ENCODE measurements at places on chromosomes 1 and 21.

GRCh38 chr1:67457247-67457646 lies 27.0 kb upstream of the SERBP1 start:
- no peak for DNase-seq

GRCh38 chr1:145747398-145748247 lies 28.3 kb downstream of the CD160 start:
- no peak for DNase-seq

GRCh38 chr1:215132156-215132555 lies 49.6 kb downstream of the KCNK2 start:
- no peak for DNase-seq

GRCh38 chr1:212699625-212700222 lies at the start of gene BATF3:
TSS of gene BATF3 (minus strand) at chr1:212699840. CDS start at chr1:212699762, 78 bp downstream.
- no peak for DNase-seq

DNA sequence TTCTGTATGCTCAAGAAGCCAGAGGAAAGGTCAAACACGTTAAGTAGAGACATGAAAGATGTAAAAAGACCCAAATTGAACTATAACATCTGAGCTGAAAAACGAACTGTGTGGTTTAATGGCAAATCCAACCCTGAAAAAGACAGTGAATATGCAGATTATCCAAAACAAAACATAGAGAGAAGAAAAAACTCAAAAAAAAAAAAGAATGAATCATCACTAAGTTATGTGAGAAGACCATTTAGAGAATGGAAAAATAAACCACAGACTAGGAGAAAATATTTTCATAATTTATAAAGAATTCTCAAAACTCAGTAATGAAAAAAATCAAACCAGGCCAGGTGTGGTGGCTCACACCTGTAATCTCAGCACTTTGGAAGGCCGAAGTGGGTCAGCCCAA lies 253.3 kb downstream of the PLPP3 start:
- no peak for DNase-seq

- DNase-seq, result no peak
Measured at GRCh38 chr1:216457356-216457755, 34.1 kb upstream of the USH2A start.

DNA sequence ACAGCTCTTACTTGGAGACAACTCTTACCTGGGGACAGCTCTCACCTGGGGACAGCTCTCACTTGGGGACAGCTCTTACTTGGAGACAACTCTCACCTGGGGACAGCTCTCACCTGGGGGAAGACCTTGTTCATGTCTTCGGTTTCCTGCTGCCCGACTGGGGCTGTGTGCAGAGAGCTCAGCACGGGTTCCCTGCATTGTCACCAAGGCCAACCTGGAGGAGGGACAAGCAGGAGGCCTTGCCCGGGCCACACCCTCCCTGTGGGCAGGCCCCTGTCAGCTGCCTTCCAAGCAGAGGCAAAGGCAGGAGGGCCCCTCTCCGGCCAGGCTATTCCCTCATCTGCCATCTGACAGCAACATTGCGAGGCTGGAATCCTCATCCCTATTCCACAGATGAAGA lies at the start of gene LDLRAD1:
TSS of gene LDLRAD1 (minus strand) at position 208 of the 400 bp plus-strand sequence. CDS start at position 134, 74 bp downstream.
- no peak for DNase-seq

DNA sequence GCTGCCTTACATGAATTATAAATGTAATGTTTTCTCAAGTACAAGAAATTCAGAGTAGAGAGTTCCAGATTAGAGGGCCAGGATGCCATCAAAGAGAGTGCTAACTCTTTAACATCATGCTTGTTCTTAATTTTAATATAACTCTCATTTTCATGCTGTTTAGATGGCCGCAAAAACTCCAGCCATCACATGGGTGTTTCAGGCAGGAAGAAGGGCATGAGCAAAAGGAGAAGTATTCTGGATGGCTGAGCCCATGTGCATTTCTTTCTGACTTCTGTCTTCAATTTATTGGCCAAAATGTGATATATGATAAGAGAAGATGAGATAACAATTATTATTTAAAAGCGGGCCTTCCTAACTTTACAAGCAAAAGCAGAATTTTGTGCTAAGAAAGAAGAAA lies 1328.6 kb downstream of the MRPL39 start:
- DNase-seq, result no peak

DNA sequence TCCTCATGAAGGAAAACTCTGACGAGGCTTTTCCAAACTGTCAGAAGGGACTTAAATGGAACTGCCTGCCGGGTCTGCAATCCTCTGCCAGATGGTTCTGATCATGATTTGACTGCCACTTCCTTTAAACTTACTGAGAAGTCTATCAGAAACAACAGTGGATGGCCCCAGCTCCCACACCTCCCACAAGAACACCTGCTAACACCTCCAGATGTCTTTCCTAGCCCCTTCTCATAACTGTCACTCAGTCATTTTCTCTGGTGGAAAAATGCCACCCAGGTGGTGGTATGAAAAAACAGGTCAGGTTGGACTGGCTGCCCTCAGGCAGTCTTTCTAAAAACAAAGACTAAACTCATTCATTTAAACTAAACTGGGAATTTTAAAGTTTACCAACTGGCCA lies 66.7 kb upstream of the ABCD3 start:
- no peak for DNase-seq

DNA sequence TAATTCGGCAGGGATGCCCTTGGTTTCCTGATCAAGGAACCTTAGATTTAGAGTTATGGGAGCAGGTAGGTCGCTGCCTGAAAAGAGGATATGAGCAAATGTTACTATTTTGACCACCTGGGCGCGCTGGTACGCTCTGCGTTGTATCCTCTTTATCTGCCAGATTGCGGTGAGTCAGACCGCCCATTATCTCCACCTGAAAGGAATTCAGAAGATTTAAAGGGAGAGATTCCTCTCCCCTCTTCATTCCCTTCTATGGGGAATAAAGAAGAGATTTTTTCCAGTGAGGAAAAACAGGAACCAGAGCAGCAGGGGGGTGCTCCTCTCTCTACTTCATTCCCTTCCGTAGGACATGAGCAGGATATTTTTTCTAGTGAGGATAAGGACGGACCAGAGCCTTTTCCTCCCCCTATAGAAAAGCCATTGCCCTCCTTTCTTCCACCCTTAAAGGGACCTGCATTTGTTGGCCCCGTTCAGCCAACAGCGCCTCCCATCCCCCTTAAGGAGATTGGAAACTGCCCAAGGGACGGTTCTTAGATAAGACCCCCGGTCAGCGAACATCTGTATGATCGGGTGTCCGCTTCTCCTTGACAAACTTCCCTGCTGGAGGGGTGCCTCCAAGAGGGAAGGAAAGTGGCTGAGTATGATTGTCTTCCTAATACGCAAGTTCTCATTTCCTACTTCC lies 34.1 kb downstream of the CLCA1 start:
- DNase-seq, result no peak

DNA sequence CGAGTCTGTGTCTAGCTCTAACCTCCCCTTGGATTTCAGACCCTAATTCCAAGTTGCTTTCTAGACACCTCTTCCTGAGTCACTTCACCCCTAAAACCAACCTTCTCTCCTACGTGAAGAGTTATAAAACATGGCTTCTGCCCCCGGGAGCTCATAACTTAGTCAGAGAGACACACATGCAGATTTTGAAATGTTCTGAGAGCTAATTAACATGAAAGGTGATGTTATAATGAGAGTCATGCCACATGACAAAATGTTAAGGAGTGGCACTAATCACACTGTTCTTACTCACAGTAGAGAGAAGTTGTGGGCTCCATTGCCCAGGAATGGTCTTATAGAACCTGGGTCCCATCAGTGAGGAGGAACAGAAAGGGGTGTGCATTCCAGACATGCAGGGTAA lies 117.1 kb downstream of the LRIG2 start:
- DNase-seq, result no peak

GRCh38 chr1:10267319-10267718 lies 56.9 kb downstream of the KIF1B start:
- DNase-seq, result peak; percentile 13

DNA sequence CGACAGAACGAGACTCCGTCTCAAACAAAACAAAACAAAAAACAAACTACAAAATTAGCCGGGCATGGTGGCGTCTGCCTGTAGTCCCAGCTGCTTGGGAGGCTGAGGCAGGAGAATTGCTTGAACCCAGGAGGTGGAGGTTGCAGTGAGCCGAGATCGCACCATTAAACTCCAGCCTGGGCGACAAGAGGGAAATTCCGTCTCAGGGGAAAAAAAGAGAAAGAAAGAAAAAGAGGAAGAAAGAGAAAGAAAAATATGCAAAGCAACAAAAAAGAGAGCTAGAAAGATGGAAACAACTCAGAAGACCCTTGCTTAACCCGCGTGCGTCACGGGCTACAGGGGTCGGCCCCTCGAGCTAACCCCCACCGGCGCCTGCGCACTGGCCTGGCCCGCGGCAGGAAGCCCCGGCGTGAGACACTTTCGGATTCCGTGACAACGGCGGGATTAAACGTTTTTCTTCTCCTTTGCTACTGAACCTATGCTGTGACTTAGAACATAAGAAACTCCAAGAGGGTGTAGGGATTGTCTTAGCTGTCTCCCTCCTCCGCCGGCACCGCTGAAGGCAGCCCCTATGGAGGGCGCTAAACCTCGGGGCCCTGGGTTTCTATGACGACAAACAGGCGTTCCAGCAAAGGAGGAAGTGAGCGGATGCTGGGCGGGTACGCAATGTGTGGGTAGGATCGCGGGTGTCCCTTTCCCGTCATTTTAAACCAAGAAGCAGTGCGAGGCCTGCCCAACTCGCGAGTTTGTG lies at the start of gene AXDND1:
TSS of gene AXDND1 (plus strand) at position 630 of the 751 bp plus-strand sequence. CDS start 539 bp downstream, outside the sequence.
- DNase-seq, result peak; percentile 86

DNA sequence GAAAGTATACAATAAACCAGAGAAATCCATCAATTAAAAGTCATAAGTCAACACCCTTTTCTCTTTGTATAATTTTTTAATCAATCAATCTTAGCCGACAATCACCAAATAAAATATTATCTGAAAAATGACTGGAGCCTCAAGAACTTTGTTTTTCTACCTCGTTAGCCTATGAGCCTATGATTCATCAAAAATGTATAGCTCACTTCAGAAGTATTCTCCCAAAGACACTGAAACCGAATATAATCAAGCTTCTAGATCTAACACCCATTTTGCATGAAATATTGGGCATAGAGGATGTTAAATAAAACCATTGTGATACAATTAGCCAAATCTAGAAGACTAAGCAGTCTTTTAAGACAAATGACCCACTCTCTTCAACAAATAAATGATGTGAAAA lies 17.8 kb upstream of the RSBN1 start:
- no peak for DNase-seq

DNA sequence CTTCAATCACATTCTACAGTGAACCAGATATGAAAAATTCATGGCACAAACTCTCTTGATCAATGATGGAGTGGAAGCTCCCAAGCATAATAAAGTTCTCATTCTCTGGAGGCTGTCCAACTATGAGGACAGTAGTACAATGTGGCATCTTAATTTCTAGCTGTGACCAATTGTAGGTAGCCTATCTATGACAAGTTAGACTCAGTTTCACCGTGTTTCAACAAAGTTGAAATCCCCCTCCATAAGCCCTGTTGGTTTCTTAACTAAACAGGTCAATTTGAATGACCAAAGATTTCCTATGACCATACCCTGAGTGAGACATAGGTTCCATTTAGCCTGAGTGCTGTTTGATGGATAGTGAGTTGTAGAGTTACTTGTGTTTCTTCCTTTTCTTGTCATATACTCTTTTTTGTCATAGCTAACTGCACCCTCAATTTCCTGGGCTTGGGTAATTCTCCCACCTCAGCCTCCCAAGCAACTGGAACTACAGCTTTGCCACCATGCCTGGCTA lies 11.8 kb downstream of the PATJ start:
- DNase-seq, result no peak

DNA sequence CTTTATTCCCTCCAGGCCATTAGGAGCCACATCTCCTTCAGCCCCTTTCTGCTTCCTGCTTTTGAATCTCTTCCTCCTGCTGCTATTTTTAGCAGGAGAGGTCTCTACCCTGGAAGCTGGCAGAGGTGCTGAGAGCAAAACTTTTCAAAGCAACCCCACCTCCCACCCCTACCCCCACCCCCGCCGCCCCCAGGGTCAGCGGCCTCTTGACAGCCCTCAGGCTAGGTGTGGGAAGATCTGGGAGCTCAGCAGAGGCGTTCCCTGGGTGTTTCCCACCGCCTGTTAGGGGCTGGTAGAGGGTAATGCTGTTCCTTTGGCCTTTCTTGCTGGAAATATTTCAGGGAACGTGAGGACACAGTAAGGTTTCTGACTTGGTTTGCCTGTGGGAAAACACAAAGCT lies 112.5 kb upstream of the CACHD1 start:
- no peak for DNase-seq

- no peak for DNase-seq
Measured at GRCh38 chr1:206788487-206789050, 16.3 kb upstream of the IL10 start.

DNA sequence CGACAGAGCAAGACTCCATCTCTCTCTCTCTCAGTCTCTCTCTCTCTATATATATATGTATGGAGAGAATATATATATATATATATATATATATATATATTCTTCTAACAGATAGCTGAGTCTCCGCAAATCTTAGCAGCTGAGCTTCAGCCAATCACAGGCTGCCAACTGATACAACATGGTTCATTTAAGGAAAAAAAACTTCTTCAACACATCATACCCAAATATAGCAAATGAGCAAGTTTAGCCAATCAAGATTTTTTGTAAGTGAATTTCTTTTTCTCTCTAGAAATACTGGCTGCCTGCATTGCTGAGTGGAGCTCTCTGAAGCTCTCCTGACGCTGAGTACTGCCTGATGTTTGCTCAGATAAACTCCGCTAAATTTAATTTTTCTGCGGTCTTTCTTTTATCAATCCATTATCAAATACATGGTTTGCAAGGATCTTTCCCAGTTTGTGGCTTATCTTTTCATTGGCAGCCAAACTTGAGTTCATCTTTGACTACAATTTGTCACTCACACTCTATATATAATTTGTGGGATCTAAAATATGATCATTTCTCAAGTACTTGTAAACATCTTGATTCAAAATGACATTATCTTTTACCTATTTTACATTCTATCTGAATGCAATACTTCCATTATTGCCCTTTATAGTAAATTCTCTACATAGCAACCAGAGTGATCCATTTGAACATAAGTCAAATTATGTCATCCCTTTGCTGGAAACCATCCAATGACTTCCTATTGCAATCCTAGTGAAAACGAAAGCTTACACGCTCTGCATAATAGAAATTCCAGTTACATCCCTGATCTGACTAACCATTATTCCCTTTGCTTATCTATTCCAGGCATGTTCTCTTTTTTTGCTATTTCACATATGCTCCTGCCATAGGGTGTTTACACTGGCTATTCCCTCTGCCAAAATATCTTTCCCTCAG lies 2131.7 kb downstream of the MRPL39 start:
- no peak for DNase-seq

- no peak for DNase-seq
Measured at GRCh38 chr1:4172644-4173599, 272.9 kb upstream of the C1orf174 start.

GRCh38 chr1:172895050-172895460 lies 155.7 kb downstream of the TNFSF18 start:
- DNase-seq, result no peak

Measured in NCI-H2081 (cell line).